Esophagus mucosa (tissue), 1 donor: ENCODE measurements at places on chromosomes 2 and 18. TPM values are rescaled to one million over a fixed set of nuclear protein-coding genes. Genes with fewer than 3 reads are reported as not detected.

- ATAC-seq, result no peak
These were observed 15.3 kb downstream of the STRN start for GRCh38 chr2:36951027-36951518.

- peak; percentile 56 for ATAC-seq
These were observed 27.1 kb downstream of the PSD4 start for GRCh38 chr2:113200736-113201490.

- ATAC-seq, result peak; percentile 50
These were observed 134.0 kb upstream of the LYPD1 start for GRCh38 chr2:132804051-132804450.

DNA sequence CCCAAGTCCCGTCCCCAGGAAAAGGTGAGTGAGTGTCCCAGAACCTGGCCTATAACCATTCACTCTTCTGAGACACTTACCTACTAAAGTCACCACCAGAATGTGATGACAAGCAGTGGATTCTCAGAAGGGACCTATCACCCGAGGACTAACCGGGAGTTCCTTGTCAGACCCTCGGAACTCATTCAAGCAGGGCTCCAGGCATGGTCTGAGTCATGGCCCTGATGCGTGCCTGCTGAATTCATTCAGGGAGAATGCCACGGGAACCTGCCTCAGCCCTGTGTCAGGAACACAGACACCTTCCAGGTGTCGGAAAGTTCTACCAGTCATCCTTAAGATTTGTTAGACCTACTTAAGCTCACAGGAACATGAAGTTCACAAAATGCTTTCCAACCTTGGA, 29.8 kb downstream of the ALPK2 start:
- peak; percentile 33 for ATAC-seq

GRCh38 chr2:163664610-163665009, 71.2 kb downstream of the FIGN start:
- ATAC-seq, result no peak

The FN1 gene
- total RNA-seq, result 24.2 TPM

The CCDC148 gene
- 0.32 TPM for total RNA-seq

The GKN1 gene
- not detected for total RNA-seq

The TLX2 gene
- not detected for total RNA-seq

The RBM43 gene
- 3.1 TPM for total RNA-seq
